ENCODE measurements at places on chromosomes 12 and 14. TPM values are rescaled to one million over a fixed set of nuclear protein-coding genes. Genes with fewer than 3 reads are reported as not detected.

- DNase-seq, result no peak
Measured at GRCh38 chr14:103137689-103138300, 14.5 kb downstream of the TNFAIP2 start.

- peak; percentile 75 for DNase-seq
Measured at GRCh38 chr14:88492272-88493089, 62.3 kb downstream of the PTPN21 start.

DNA sequence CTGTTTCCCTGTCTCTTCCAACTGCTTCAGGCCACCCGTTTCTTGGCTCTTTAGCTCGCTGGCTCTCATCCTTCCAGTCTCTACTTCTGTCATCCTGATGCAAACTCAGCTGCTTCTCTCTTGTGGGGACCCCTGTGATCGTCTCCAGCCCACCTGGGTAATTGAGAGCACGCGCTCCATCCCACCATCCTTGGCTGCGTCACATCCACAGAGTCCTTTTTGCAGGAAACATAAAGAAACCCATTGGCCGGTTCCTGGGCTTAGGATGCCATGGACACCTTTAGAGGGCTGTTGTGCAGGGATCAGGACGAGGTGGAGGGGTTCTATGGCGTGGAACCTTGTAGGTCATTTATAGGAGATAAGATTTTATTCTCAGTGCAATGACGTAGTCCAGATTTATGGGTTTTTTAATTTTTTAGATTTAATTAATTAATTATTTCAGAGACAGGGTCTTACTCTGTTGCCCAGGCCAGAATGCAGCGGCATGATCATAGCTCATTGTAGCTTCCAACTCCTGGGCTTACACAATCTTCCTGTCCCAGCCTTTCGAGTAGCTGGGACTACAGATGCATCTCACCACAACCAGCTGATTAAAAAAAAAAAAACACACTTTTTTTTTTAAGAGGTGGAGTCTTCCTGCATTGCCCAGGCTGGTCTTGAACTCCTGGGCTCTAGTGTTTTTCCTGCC lies 82.6 kb downstream of the CCDC92 start:
- no peak for DNase-seq

DNA sequence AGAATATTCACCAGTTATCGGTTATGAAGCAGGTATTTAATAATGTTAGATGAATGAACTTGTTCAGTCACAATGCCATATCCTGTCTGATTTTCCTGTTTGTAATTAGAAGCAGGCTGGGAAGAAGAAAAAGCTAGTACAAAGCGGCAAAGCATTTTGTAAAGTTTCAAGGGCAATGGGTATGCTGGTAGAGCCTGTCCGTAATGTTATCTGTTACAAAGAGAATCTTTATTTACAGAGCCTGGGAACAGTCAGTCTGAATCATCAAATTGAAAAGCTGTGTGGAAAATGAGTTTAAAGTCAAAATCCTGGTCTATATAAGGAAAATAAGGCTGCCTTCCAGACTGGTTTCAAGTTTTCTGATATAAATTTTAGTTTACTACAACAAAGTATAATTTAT lies 40.5 kb downstream of the PARP11 start:
- no peak for DNase-seq

- peak; percentile 81 for DNase-seq
Measured at GRCh38 chr14:61113561-61114225, 132.6 kb downstream of the SLC38A6 start.

Gene ACSM4
- total RNA-seq, result not detected

Gene PDZRN4
- total RNA-seq, result not detected

Gene CMKLR1
- 15.4 TPM for total RNA-seq

Gene SLC25A29
- 23.4 TPM for total RNA-seq

Data from LHCN-M2 (cell line).